Inflammatory macrophage (primary cell): ENCODE measurements at places on chromosomes 3 and 15.

- no peak for DNase-seq
These were observed 51.0 kb downstream of the CACNA1D start for GRCh38 chr3:53545310-53545995.

GRCh38 chr3:12990306-12990705 is 82.9 kb downstream of the IQSEC1 start:
- DNase-seq: no peak

DNA sequence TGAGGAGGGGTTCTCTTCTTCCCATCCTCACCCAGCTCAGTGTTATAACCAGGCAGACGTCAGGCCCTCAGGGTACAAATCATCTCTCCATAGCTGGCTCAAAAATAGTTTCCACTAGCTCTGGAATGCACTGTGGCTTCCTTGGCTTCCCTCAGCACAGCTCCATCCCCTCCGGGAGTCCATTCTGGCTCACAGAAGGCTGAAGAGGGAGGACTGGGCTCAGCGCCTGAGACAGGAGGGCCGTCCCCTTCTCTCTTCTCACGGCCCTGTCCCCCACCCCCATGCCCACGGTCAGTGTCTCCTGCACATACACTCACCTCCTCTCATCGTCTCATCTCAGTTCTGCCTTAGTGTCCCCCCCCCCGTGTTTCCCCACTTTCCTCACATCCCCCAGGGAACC is 50.1 kb downstream of the UMPS start:
- DNase-seq: no peak

DNA sequence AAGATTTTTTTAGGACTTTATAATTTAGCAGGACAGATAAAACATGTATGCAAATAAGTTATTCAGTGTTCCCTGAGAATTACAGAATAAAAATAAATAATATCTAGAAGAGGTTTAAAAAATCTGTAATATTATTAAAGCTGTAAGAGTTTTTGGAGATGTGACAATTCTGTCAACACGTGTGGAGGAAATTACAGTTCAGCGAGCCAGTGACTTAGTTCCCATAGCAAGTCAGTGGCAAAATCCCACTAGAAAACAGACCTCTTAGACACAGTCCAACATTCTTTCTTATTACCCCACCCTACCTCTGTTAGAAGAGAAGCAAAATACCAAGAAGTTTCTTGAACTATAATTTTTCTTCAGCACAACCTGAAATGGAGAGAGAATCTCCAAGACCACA is 16.2 kb upstream of the DENND6A start:
- no peak for DNase-seq

DNA sequence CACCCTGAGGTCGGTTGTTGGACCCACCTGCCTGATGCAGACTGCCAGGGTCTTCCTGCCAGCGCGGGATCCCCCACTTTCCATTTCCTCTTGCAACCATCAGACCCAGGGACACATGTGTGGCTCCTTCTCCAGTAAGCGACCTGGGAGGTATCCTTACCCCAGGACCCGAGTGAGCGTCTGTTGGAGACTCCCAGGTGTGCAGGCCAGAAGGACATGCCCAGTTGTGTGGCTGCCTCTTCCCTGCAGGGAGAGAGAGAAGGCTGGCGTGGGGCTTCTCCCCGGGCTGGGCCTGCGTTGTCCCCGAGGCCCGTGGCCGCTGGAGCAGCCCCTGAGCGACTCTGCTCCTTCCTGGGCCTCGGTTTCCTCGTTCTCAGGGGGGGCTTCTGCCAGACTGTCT is 56.8 kb downstream of the APBA2 start:
- no peak for DNase-seq

DNA sequence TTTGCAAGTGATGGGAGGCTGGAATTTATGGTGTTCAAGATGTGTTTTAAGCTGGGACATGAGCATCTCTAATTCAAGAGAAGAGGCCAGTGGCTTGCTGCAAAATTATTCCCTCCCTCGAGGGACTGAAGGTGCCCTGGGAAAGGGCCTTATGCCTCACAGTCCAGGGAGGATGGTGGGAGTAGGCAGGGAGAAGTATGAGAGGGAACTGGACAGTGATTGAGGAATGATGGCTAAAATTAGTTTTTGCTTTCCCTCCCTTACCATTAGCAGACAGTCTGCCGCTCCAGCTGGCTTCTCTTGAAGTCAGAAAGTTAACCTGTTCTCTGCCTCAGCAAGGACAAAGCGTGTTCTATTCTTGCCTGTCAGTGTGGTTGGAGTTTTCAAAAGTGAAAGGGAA is 139.8 kb upstream of the SEMA6D start:
- DNase-seq: no peak

DNA sequence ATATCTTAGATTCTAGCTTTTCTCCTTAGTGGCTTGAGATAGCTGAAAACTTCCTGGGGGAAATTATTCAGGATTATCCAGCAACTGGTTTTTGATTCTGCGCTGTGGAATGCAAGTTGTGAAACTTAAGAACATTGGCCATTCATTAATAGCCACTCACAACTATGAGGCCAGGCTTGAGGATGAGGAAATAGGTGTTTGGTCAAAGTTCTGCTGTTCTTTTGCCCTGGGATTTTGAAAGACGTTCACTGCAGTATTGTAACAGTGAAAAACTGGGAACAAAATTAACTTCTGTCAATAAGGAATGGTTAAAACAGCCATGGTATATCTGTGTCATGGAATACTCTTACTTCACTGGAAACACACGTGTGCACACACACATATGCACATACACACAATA is 44.1 kb downstream of the CTXND1 start:
- DNase-seq: no peak

DNA sequence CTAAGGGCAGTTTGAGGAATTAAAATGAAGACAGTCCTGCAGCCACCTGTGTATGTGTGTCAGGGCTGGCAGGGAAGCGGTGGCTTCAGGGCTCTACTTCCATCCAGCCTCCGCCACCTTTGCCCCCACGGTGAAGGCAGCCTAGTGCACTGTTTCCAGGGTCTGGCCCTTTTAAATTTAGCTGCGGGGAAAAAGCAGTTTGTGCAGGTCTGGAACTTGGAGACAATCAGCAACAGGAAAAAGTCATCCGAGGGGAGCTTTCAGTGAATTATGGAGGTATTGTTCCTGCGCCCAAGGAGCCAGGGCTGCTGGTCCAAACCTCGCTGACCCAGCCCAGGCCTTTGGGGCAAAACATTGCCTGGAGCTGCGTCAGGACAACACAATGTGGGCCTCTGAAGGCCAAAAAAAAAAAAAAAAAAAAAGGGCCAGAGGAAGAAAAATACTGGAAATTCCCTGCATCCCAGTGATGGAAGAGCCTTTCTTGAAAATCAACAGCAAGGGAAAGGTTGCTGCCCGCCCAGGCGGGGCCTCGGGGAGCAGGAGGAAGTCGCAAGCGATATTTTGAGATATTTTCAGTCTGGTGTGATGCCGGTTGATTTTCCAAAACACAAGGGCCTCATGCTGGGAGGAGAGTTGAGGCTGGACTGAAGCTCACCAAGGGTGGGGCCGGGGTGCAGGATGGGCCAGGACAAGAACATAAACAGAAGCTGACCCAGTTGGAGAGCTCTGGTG is 25.5 kb upstream of the FGD5 start:
- no peak for DNase-seq

DNA sequence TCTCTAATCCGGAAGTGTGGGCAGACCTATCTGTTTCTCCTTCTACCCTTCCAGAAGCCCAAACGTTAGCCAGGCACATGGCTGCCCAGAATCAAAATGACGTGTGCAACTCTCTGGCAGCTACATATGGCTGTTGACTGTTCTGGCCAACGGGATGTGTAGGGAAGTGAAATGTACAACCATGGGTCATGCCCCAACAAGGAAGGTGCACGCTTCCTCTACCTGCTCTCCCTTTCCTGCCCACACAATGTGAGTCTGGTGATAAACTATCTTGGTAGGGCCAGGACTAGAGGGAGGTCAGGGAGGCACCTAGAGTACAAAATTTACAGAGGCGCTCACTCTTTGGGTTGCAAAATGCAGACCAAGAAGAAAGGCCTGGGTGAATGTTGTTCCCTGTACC is 495.9 kb upstream of the PROK2 start:
- no peak for DNase-seq

GRCh38 chr15:90400005-90400758 is 12.1 kb downstream of the IQGAP1 start:
- no peak for DNase-seq

GRCh38 chr3:190229632-190230424 is 92.4 kb downstream of the CLDN1 start:
- peak; percentile 18 for DNase-seq

DNA sequence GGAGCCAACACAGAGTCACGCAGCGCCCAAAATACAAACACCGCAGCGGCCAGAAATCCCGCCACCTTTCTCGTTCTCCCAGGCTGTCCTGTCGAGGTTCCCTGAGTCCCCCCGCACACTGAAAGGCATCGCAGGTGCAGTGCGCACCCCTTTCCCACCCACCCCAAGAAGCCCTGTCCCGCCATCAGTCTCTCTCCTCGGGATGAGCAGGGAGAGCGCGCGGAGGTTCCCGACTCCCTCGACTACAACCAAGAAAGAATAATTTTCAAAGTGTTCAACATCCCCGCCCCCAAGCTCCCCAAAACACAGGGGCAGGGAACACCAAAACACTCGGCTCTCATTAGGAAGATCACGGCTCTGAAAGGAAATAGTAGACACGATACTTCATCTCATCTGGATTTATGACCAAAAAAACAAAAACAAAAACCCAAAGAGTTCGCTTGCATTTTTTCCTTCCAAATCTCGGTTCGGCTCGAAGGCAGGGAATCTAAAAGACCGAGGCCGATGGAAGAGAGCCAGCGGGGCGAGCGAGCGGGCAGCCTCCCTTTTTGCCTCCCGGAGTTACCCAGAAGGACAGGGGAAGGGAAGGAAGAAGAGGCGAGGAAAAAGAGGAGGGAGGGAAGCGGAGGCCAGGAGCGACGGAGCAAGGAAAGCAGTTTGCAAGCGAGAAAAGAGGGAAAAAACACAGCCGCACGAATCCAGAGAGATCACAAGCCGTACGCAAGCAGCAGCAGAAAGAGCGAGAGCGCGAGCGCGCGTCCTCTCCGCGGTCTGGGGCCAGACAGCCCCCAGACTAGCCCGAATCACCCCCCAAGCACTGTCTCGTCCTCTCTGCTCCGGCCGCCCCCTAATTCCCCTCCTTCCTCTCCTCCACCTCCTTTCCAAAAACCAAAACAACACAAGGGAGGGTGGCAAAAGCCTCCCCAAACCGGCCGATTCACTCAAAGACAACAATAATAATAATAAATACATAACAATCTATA is 808 bp downstream of the BCL6 start:
- DNase-seq: peak; percentile 69

GRCh38 chr3:153209596-153209995 is 47.6 kb downstream of the RAP2B start:
- peak; percentile 92 for DNase-seq

DNA sequence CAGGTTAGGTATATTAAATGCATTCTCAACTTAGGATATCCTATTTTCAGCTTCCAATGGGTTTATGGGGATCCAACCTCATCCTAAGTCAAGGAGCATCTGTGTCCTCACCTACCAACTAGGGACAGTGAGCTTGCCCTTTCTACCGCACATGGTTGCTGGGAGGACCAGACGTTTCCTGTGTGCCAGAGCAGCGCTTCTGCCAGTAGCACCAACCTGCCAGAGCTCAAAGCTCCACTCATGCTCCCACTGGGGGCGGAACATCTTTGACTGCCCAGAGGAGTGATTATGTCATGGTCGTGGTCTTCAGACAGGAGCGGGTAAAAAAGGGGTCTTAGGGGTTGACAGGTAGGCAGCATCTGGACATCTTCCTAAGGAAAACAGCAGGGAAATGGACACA is 24.7 kb downstream of the XPC start:
- no peak for DNase-seq

- DNase-seq: no peak
These were observed 549.8 kb upstream of the AGTR1 start for GRCh38 chr3:148147903-148148302.

- DNase-seq: peak; percentile 74
These were observed 53.0 kb downstream of the NR1I2 start for GRCh38 chr3:119834754-119835370.

- DNase-seq: no peak
These were observed 57.1 kb upstream of the POU1F1 start for GRCh38 chr3:87333393-87333892.

GRCh38 chr3:197293605-197294237 is 4.7 kb downstream of the DLG1 start:
- no peak for DNase-seq

DNA sequence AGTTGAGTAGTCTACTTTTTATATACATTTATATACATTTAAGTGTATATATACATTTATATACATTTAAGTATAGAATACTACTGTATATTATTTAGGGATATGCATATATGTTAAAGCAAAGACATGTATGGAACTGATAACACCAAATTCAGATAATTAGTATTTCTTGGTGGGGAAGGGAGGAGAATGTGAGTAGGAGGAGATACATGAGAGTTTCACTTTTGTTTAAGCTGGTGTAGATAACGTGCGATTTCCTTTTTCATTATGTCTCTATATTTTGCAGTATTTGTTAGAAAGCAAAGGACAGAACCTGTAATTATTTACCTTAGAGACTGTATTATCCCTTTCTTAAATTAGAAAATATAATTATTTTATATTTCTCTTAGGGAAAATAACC is 16.6 kb upstream of the NIT2 start:
- no peak for DNase-seq

- DNase-seq: peak; percentile 75
These were observed 13.9 kb downstream of the SPINT1 start for GRCh38 chr15:40857601-40858341.

GRCh38 chr3:170909129-170909903 is 879 bp upstream of the EIF5A2 start:
- DNase-seq: no peak

DNA sequence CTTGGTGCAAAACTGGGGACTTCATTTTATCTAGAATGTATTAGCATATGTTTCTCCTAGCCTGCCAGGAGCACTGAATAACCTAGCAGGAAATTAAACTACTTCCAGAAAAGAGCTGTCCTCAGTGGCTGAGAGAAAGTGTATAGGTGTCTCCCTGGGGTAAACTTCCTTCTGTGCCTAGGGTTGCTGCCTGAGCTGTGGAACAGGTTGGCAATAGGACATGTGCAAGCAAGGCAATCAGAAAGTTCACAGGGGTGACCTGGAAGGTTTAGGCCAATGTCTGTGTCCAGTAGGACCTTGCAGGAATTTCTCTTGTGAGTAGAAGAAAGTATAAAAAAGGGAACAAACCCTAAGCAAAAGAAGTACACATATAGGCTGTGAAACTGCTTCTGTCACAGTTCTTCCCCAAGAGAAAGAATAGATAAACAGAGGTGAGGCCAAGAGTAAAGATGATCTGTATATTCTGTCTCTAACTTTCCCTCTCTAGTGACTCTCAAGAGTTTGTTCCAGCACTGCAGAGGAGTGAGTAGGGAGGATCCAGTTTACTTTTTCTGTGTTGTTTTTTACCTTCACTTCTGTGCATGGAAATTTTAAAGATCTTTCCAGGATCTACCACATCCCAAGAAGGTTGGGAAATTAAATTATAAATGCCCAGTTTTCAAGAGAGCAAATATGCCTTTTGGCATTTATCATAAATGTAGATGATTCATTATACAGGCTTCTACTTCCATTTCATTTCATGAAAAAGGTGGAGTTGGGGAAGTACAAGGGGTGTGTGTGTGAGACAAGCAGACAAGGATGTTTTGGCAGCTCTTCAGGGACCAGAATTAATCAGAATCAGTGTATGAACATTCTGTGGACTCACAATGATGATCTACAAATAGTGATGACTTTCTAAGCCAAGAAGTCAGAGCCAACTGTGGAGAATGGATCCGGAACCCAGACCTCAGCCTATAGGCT is 155.2 kb downstream of the RBPMS2 start:
- no peak for DNase-seq

- DNase-seq: peak; percentile 12
These were observed 284.0 kb upstream of the TBL1XR1 start for GRCh38 chr3:177481329-177481728.

GRCh38 chr15:75037685-75038084 is 14.3 kb downstream of the PPCDC start:
- no peak for DNase-seq
